ENCODE measurements at places on chromosomes 4 and X.
A peak's percentile ranks its signal among the peaks of the same experiment; 100 is the strongest.

- no peak for DNase-seq
Measured at GRCh38 chr4:72525938-72526337, 43.1 kb downstream of the ADAMTS3 start.

GRCh38 chr4:100609810-100610209 is 92.0 kb upstream of the EMCN start:
- no peak for DNase-seq

DNA sequence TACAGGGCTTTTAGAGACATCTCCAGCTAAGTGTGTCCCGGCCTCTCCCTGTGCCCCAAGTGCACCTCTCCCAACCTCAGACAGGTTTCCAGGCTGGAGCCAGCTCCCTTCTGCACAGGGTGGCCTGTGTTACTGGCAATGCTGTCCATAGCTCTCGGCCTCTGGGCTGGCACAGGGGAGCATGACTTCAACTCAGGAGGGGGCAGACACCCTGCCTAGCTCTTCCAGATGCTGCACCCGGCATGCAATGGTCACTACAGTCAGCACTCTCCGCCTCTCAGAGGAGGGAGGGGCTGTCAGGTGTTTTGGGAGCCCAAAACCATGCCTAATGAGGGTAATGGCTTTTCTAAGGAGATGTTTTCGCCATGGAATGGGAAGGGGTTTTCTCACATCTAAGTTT is 2.4 kb upstream of the IRAK1 start:
- DNase-seq: no peak

DNA sequence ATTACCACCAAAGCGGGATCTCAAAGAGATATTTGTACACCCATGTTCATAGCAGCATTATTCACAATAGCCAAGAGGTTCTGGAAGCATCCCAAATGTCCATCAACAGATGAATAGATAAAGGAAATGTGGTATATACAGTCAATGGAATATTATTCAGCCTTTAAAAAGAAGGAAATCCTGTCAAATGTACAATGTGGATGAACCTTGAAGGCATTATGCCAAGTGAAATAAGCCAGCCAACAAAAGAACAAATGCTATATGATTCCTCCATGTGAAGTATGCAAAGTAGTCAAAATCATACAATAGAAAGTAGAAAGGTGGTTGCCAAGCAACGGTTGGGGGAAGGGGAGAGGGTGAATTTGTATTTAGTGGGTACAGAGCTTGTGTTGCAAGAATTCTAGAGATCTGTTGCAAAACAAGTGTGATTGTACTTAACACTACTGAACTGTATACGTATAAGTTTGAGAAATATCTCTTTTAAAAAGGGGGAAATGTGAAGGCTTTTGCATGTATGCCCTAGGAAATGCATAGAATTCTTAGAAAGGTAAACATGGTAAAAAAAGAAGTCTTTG is 5.0 kb upstream of the ZRSR2 start:
- DNase-seq: no peak

- peak; percentile 49 for DNase-seq
Measured at GRCh38 chr4:124903995-124904722, 191.6 kb upstream of the ANKRD50 start.

- DNase-seq: no peak
Measured at GRCh38 chr4:13917015-13917414, 289.5 kb upstream of the BOD1L1 start.

DNA sequence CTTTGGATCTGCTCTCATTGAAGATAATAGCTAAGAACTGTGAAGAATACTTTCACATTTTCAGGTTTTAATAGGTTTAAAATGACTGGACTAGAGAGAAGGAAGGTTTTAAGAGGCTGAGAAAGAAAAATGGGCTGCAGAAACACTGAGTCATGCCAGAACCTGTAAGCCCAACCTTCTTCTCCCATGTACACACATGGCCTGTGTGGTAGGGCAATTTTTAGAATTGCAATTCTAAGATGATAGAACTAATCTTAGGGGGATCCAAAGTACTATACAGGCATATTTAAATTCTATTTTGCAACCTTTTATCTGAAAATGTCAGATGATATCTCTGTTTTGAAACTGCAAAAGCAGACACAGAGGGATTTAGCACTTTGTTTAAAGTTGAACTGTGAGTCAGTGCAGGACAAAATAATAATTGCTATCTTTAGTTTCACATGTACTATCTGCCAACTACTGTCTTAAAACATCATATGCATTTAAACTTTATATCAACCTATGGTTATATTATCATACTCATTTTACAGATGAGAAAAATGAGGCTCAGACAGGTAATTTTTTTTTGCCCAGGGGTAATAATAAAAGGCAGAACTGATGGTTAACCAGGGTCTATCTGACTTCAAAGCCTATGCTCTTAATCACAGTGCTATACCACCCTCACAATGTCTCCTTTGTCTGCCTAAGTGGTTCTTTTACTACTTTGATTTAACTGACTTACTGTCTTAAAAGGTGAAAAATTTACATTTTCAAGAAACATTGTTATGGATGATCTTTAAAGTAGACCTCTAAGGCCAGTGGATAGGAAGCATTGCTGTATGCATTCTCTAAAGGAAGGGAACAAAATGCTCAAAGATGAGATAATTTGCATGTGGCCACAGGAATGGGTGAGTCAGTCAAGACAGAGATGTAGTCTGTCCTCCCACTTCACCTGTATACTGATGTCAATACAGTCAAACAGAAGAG is 4.3 kb downstream of the TMPRSS11E start:
- no peak for DNase-seq

DNA sequence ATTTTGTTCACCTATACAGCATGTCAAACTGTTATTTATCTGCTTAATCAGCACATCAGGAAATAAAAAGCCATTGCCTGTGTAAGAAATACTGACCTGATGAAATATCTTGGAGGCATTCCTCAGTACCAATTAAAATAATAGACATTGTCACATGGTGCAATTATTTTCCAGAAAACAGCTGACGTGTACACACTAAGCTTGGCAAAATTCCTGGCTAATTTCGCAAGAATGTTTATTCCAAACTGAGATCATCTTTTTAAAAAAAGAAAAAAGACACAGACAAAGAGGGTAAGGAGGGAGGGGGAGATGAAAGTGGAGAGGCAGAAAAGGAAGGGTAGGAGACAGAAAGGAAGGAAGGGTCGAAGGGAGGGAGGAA is 61.9 kb upstream of the NFKB1 start:
- peak; percentile 27 for DNase-seq

DNA sequence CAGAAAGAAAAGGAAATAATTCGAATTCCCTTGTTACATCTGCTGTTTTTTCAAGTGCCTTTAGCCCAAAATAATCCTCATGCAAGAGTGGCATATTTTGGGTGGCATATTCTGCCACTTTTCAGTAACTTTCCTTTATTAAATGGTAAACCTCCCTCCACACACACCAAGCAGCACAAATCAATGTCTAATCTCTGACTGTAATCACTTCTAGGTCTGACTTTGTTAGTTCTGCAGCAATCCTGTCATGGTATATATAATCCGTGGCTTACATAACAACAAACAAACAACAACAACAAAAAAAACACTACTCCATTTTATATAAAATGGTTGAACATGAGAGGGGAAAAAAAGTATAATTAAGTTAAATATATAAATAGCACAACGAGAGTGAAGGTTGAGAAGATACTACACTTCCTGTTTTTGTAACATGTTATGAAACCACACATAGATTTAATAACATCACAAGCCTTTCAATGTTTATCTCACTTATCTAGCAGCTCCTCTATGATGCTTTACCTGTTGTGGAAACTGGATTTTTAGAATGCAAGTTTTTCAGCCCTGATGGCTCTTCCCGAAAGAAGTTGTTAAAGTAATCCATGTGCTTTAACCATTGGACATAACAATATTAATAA is 715.4 kb downstream of the GRXCR1 start:
- no peak for DNase-seq

GRCh38 chr4:85738721-85739120 is 263.8 kb downstream of the ARHGAP24 start:
- DNase-seq: no peak

DNA sequence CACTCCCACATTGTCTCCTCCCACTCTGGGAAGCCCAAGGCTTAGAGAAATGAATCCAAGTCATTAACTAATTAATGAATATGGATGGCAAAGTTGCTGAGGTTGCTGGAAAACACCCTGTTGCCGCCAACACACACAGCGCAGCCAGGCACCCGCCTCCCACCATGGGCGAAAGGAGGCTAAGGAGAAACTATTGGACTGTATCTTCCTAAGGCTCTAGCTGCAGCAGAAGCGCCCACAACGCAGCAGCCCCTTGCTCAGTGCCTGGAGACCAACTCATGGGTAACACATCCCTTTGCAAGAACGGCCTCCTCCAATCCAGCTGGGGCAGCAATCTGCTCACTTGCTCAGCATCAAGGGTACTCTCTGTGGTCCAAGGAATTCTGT is 34.2 kb downstream of the TSC22D3 start:
- no peak for DNase-seq

- DNase-seq: no peak
Measured at GRCh38 chr4:22299678-22300077, 216.2 kb downstream of the ADGRA3 start.

DNA sequence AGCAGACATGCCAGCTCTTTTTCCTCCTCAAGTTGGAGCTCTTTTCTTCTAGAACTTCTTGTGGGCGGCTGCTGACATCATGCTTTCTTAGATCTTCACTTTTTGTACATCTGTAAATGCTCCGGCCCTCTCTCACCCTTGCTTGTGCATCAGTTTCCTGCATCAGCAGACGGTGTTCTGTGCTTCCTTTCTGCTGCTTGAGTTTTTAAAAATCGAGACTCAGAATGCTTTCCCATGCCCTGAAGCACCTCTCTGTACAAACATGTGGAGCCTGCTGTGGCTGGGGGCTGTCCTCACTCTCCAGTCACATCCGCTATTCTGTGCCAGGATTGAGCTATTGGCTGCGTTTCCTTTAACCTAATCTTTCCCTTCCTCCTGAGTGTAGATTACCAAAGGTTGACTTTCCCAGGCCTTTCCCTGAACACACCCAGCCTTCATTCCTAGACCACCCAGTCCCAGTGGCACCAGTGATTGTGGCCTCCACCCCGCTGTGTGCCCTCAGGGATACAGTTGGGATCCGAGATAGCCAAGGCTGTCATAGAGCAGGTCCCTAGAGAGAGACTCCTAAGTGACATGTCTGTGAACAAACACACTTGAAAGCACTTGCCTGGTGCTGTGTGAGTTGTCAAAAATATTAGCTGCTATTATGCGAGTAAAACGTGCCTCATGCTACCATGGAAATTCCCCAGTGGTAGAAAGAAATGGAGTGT is 41.9 kb downstream of the TNIP2 start:
- DNase-seq: no peak

- peak; percentile 24 for DNase-seq
Measured at GRCh38 chrX:51461053-51462044, 35.0 kb downstream of the NUDT11 start.

GRCh38 chr4:38539501-38539900 is 124.5 kb upstream of the KLF3 start:
- no peak for DNase-seq

- DNase-seq: peak; percentile 17
Measured at GRCh38 chr4:113450295-113451080, 311.1 kb downstream of the CAMK2D start.

DNA sequence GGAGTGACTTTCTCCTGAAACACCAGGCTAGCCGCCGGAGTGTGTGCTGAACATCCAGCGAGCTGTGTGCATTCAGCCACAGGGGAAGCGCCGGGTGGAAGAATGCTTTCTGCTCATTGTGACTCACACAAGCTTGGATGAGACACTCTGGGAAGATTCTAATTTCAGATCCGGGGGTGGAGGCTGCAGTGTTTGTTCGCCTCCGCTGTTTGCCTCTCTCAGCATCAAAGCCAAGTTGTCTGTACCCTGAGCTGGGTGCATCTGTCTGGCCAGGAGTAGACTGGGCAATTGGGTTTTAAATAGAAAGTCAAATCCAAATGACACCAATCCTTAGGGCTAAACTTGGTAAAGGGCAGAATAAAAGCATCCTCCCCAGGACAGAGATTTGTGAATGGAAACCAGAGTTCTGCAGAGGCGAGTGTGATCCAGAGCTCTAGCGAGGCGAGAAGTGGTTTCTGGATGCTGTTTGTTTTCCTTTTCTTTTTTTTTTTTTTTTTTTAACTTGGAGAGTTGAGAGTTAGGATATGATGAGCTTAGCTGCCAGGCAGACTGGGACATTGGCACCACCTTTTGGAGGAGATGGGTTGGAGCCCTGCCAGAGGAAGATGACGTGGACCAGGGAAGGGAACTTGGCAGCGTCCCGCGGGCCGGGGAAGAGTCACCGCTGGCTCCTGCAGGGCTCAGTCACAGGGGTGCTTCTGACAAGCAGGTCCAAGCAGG is 196.0 kb upstream of the PSAPL1 start:
- DNase-seq: peak; percentile 28

- DNase-seq: no peak
Measured at GRCh38 chr4:108943371-108943770, 180.5 kb upstream of the ETNPPL start.

DNA sequence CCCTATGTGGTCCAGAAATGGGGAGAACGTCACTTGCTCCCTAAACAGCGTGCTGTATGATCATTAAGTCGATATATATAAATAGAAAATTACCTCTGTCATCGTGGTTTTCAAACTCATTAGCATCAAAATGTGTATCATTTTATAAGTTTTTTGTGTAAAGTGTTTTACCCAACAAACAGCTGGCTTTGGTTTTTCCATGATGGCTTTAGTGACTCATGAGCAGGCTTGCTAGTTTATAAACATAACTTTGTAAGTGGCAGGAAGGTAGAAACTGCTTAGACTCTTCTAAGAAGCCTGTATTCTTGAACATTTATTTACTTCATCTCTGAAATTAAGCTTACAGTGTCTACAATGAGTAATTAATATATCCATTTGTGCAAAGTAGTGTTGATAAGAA is 108.4 kb upstream of the DIPK2B start:
- DNase-seq: no peak

GRCh38 chr4:100631281-100631968 is 113.6 kb upstream of the EMCN start:
- no peak for DNase-seq

- DNase-seq: peak; percentile 28
Measured at GRCh38 chr4:77308843-77309242, 151.8 kb downstream of the CCNG2 start.

DNA sequence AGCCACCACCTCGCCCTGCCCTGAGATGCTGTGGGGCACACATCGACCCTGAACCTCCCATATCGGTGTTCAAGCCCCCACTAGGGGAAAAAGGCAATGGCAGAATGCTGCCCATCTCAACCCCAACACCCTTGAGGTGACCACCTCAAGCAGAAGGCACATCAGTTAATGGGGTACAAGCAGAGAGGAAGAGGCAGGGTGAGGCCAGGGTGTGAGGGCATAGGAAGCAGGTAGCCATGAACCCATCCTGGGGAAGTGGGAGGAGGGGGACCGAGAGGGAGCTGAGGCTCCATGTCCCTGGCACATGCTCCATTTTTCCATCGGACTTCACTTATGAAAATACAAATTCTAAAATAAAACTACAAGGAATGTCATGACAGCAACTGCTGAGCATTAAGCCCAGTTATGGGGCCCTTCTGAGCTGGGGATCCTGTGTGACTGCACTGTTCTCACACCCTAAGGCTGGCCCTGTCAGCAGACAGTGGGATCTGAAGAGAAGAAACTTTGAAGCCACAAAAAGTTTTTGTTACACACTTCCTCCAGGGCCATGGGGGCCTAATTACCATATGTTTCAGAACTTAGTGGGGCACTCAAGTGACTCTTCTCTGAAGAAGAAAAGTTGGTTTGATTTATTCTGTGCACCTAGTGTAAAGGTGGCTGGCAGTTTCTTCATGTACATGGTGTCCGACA is 68.2 kb upstream of the FAM241A start:
- no peak for DNase-seq

- peak; percentile 6 for DNase-seq
Measured at GRCh38 chrX:71320126-71320525, 18.6 kb downstream of the ITGB1BP2 start.

GRCh38 chr4:99029018-99029735 is 33.7 kb downstream of the METAP1 start:
- DNase-seq: no peak
